ENCODE measurements at places on chromosomes 3 and 15. TPM values are rescaled to one million over a fixed set of nuclear protein-coding genes. Genes with fewer than 3 reads are reported as not detected.

DNA sequence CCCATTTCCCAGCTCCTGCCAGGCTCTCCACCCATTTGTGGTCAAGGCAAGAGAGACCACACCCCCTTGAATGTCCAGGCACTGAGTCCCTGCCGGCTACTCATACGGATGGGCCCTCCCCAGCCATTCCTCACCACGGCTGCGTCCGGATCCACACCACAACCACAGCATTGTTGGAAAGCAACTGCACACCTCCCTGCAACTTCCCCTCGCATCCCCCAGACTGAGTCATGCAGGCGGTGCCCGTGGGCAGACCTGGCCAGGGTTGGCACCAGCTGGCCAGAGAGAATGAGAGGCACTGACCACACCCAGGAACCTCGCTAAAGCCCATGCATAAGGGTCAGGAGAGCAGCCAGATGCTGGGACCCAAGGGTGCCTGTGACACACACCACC, 30.5 kb downstream of the LOXL1 start:
- peak; percentile 95 for DNase-seq
- H3K4me3 ChIP-seq = no peak overlapping the region
- H3K27ac ChIP-seq = peak overlapping the region; percentile 77
- H3K36me3 ChIP-seq = peaks cover 3% of the 10 kb centered on the region

GRCh38 chr3:74590620-74591262, 23.7 kb downstream of the CNTN3 start:
- no peak overlapping the region for H3K27ac ChIP-seq
- peaks cover 6% of the 10 kb centered on the region for H3K4me1 ChIP-seq
- no peaks in the 10 kb centered on the region for H3K36me3 ChIP-seq
- H3K27me3 ChIP-seq = no peaks in the 10 kb centered on the region

DNA sequence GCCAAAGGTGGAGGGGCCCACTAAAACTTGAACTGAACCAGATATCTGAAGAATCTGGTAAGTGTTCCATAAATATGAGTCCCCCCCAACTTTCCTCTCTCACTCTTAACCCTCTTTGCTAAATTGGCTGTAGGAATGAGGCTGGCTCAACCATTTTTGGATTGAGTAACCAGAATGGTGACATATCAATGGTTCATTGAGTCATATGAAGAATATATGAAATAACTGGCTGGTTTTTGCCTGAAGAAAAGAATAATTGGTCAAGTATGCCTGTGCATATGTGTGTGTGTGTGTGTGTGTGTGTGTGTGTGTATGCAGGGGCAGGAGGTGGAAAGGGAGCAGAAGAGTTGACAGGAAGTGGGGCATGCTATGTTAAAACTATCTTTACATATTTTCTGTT, 472.9 kb upstream of the THBS1 start:
- peaks cover 4% of the 10 kb centered on the region for H3K4me1 ChIP-seq
- peaks cover 2% of the 10 kb centered on the region for H3K36me3 ChIP-seq
- no peaks in the 10 kb centered on the region for H3K27me3 ChIP-seq
- no peak for DNase-seq
- H3K4me3 ChIP-seq = no peak overlapping the region

DNA sequence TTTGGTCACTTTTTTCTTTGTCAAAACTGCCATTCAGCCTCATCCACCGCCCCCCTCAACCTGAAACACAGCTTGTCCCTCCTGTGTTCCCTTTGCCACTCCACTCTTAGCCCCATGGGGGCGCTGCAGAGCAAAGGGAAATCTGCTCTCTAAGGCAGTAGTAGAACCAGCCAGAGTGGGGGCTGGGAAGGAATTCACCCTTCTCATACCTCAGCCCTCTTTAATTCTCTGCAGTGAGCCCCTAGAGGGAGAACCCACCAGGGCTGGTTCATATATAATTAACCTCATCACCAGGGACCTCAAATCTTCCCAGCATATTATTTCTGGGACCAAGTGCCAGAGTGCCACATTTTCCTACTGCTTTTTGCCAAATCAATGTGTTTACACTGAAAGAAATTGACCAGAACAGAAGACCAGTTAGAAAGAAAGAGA, 2.8 kb upstream of the BCL6 start:
- no peak for DNase-seq
- no peaks in the 10 kb centered on the region for H3K27me3 ChIP-seq
- no peaks in the 10 kb centered on the region for H3K36me3 ChIP-seq
- peaks cover 50% of the 10 kb centered on the region for H3K4me1 ChIP-seq
- H3K27ac ChIP-seq = peak overlapping the region; percentile 19

- H3K27ac ChIP-seq = no peak overlapping the region
- DNase-seq = no peak
- peaks cover 2% of the 10 kb centered on the region for H3K36me3 ChIP-seq
- no peaks in the 10 kb centered on the region for H3K27me3 ChIP-seq
Observed at GRCh38 chr3:144593881-144594280, 622.3 kb downstream of the DIPK2A start.

DNA sequence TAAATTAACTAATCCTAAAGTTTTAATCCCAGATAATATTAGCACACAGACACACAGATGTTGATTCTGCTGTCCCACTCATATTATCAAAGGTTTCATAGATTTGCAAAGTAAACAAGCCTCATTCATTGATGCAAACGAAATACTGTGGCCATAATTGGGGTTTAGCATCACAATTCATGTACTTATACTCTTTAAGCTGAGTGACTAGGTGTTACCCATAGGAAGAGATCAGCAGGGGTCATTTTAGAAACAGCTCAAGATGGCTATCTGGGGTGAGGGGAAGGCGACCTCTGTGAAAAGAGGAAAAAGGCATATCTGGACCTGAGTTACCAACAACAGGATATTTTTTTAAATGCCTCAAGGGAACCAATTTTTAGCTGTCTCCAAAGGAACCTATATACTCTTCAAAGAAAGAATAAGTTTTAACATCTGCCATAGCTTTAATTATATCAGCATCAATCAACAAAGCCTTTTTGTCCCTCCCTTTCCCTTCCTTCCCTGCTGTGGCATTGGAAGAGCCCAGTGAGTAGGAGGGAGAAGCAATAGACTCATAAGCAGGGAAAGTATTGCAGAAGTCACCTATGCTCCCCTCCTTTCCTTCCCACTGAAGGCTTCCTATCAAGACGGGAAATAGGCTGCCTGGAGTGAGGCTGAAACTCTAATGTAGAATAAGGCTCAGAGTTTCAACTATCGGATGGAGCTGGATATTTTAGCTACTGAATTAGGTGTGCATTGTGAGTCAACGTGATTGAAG, 553.4 kb downstream of the ZIC1 start:
- H3K4me3 ChIP-seq = no peak overlapping the region
- no peaks in the 10 kb centered on the region for H3K27me3 ChIP-seq
- H3K36me3 ChIP-seq = no peaks in the 10 kb centered on the region
- no peaks in the 10 kb centered on the region for H3K4me1 ChIP-seq

DNA sequence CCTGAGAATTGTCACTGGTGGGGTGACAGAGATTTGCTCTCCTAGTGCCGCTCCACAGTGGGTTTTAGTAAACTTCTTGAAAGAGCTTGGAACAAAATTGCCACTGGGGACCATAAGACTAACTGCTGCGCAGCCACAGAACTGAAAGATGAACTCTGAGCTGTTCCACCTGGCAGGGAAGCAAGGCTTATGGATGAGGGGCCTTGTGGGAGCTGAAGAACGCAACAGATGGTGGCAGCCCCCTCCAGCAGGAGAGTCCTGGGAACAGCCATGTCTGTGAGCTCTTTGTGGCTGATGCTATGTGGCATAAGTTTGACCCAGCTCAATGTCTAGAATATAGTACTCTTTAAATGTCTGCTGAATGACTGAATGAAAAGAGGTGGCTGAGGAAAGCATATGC, 66.8 kb upstream of the C2CD4B start:
- peaks cover 36% of the 10 kb centered on the region for H3K27me3 ChIP-seq
- no peaks in the 10 kb centered on the region for H3K36me3 ChIP-seq
- DNase-seq = no peak
- no peaks in the 10 kb centered on the region for H3K4me1 ChIP-seq
- no peak overlapping the region for H3K4me3 ChIP-seq

DNA sequence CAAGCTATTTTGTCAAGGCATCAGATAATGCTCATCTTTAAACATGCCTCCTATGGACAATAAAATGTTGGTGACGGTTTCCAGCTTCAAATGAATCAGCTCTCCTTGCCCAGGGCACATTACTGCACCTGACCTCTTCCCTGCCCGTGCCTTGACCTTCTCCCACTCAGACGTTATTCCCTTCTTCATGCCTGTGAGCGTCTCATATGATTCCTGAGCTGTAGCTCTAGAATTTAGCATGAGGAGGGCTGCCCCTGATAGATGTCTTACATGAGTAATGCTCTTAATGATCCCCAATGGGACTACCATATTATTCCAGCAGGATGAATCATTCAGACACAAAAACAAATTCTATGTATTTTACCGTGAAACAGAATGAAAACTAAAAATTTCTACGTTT, 762.7 kb downstream of the ROBO1 start:
- no peak overlapping the region for H3K4me3 ChIP-seq
- DNase-seq = no peak
- H3K27ac ChIP-seq = peak overlapping the region; percentile 13
- no peaks in the 10 kb centered on the region for H3K27me3 ChIP-seq
- peaks cover 25% of the 10 kb centered on the region for H3K4me1 ChIP-seq

Gene TMEM40
- total RNA-seq = not detected

Gene LAMB2
- total RNA-seq = 1,096 TPM

Gene RLBP1
- total RNA-seq = not detected

DNA sequence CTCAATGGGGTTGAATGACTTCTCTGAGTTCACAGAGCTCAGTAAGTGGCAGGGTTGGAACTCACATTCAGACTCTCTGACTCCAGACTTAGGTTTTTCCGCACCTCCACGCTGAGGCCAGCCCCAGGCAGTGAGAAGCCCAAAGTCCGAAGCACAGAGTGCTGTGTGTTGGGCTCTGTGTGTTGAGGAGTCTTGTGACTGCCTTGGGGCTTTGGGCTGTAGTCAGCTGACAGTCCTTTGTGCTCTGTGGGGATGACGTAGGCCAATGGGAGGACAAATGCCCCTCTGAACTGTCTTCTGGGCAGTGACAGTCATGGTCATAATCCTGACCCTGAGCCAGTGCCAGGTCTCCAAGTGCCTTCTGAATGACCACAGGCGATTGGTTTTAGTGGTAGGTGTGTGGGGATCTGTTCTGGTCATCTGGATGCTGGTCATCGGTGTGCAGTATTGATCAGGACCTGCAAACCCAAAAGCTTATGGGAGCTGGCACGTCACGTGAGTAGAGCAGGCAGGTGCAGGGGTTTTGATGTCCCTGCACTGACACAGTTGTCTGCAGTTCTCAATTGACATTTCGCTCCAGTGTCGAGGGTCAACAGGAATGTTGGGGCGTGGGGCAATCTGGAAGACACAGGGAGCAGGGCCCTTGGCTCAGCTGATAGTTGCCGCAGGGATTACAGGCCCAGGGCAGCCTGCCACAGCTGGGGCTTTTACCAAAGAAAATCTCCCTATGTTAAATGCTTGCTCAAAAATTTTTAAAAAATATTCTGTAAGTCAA, 45.3 kb downstream of the CAPN3 start:
- H3K27ac ChIP-seq = no peak overlapping the region
- peaks cover 2% of the 10 kb centered on the region for H3K36me3 ChIP-seq
- no peak overlapping the region for H3K4me3 ChIP-seq
- no peaks in the 10 kb centered on the region for H3K27me3 ChIP-seq
- no peak for DNase-seq

Gene THAP10
- 2.2 TPM for total RNA-seq

DNA sequence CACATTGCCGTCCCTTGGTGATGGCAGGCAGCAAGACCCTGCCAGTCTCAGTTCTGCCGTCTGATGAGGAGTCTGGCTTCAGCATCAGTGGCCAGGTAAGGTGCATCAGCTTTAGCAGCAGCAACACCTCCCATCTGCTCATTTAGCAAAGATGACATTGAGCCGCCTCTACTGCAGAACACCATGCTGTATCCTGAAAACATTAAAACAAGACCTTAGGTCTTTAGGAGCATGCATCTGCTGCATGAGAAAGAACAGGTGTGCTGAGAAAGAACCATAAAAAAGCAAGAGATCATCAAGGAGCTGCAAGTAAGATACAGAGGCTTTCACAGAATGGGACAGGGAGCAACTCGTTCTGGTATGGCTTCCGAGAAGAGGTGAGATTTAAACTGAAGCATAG, 87.5 kb downstream of the SCN11A start:
- peaks cover 8% of the 10 kb centered on the region for H3K27me3 ChIP-seq
- H3K27ac ChIP-seq = no peak overlapping the region
- DNase-seq = no peak
- no peak overlapping the region for H3K4me3 ChIP-seq
- H3K36me3 ChIP-seq = no peaks in the 10 kb centered on the region

Gene CHL1
- total RNA-seq = not detected

DNA sequence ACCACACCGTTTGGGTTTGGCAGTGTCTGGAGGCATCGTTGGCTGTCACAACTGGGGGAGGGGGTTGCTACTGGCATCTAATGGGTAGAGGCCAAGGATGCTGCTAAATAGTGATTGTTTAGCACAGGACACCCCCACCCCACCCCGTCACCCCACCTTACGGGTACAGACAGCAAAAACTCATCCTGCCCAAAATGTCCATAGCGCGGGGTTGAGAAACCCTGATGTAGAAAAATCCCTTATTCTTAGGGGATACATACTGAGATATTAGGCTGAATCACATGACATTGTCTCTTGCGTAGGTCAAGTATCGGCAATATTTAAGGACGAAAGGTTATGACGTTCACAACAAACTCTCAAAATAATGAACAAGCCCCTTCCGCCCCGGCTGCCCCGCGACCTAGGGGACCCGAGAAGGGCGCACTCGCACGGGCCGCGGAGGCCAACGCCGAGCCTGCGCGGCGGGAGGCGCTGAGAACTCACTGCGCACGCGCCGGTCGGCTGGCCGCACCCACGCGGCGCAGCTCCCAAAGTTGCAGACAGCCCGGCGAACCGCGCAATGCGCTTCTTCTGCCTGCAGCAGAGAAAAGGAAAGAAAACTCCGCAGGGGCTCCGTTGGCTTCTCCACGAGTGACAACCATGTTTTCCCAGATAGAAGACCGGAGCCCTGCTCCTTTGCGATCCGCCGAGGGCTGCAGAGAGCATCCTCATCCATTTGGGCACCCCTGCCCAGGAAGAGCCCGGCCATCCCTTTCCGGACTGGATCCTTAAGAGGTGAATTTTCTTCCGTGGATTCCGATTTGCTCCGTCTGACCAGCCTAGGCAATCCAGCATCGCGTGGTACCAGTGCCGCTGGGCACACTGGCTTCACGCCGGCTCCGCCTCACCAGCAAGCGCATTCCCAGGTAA, 136.8 kb upstream of the CCDC54 start:
- H3K27me3 ChIP-seq = no peaks in the 10 kb centered on the region
- H3K27ac ChIP-seq = peak overlapping the region; percentile 89
- peak; percentile 85 for DNase-seq
- peak overlapping the region; percentile 97 for H3K4me3 ChIP-seq

All from chondrocyte (in vitro differentiated cells).